Nucleus accumbens (tissue), 56 donors: ENCODE measurements at places on chromosomes 6 and 20.

DNA sequence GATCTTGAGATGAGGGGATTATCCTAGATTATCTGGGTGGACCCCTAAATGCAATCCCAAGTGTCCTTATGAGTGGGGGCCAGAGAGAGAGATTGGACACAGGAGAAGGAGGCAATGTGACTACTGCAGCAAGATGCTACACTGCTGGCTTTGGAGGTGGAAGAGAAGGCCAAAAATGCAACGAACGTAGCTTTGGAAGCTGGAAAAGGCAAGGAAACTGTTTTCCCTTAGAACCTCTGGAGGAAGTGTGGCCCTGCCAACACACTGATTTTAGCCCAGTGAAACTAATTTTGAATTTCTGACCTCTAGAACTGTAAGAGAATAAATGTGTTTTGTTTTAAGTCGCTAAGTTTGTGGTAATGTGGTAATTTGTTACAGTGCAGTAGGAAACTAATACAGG, 15.7 kb downstream of the PPARD start:
- no peak for DNase-seq

GRCh38 chr6:84141521-84141920, 85.9 kb downstream of the CEP162 start:
- DNase-seq, result no peak

DNA sequence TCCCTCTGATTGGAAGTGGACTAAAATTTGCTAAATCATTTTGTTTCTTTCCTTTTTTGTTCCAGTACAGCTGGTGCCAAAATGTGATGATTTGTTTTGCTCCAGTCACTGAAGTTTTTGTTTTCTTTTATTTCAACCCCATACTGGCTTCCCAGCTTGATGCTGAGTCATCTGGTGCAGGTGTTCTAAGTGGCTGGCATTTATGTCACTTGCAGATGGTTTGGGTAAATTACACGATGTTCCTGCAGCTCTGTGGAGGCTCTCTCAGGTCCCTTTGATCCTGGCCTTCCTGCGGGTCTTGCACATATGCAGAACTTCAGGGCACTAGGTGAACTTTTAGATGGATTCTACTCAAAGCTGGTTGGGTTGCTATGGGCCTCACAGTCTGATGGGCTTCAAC, 577.7 kb downstream of the HAO1 start:
- DNase-seq, result no peak

GRCh38 chr20:62804627-62805154, at the start of gene OGFR:
Gene OGFR (plus strand): TSS chr20:62804835. CDS start chr20:62804860, 25 bp downstream.
- peak; percentile 46 for DNase-seq

- DNase-seq, result no peak
Measured at GRCh38 chr20:25863536-25864325, 167.1 kb upstream of the ZNF337 start.

- DNase-seq, result no peak
Measured at GRCh38 chr20:5100684-5101347, 18.9 kb downstream of the PCNA start.

DNA sequence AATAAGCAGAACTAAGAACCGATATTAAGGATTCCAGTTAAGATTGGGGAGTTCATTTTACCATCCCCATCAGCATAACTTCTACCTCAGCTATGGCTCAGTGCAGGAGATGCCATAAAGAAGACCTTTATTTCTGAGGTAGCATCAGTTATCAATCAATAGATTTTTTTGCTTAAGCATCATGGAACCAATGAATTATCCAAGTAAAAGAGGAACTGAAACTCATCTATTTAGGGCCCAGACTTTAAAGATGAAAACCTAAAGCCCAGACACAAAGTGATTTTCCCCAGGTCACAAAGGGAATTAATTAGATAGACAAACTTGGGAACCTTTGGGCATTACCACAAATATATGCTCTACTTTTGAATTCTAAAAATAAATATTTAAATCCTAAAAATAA, 59.2 kb upstream of the TINAG start:
- DNase-seq, result no peak

GRCh38 chr6:129370268-129370916, 339.6 kb downstream of the ARHGAP18 start:
- DNase-seq, result peak; percentile 21

DNA sequence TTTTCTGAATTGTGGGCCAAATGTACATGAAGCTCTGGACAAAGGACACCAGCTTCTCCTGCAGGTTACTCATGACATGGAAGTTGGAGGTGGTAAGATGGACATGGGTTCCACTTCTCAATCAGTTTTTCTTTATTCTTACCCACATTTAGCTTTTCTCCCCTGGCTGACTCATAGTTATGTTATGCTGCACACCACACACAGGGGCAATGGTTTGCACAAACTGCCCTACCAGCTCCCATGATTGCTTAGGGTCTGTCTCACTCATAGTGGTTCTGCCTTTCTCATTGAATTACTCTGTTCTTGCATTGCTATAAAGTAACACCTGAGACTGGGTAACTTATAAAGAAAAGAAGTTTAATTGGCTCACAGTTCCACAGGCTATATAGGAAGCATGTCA, 4.5 kb upstream of the CD109 start:
- DNase-seq, result no peak

DNA sequence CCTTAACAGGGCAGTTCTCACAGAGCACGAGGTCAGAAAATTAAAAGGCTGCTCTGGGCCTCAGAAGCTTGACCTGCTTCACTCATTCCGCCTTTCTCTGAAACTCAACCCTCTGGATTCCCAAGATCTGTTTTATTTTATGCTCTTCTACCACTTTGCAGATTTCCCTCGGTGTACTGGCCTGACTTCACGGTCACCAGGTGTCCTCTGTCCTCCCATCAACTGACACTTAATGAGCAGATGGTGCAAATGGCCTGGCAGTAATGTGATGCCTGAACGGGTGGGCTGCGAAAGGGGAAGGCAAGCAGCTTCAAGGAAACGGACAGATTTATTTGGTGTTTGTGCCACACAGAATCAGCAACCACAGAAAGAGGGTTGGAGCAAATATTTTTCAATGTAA, 169.7 kb upstream of the TFAP2D start:
- no peak for DNase-seq

DNA sequence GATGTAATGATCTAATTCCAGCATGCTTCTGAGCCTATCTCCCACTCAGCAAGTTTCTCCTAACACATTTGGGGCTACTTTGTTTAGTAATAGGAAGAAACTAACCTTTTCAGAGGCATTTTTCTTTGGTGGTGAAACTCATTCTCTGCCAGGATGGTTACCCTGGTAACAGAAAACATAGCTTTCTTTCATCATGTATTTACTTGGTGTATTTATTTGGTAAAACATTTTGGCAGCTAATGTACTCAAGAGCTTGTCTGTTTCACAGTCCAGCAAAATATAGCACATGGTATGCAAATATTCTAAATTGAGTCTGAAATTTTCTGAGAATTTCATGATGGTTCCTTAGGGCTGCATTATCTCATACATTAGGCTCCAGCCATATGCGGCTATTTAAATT, 100.0 kb downstream of the SLC35B3 start:
- no peak for DNase-seq

GRCh38 chr6:11043378-11043960, 636 bp downstream of the ELOVL2 start:
- DNase-seq, result no peak
